ENCODE measurements at places on chromosomes 1 and 21.

GRCh38 chr1:7352364-7352763 is 418.7 kb upstream of the VAMP3 start:
- DNase-seq, result no peak

DNA sequence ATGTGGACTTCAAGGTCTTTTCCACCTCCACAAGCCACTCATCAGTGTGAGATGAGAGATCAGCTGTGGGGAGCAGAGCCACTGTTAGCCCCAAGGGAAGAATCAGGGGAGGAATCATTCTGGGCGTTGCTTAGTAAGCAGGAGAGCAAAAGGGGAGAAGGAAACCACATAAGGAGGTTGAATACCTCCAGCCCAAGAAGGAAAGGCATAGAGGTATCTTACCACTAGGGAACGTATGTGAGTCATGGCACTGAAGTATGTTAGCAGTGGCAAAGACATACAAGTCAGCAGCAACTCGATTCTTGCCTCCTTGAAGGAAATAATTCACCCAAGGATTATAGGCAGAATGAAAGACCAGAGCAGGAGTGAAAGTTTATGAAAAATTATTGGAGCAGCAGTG is 31.6 kb upstream of the SLC5A9 start:
- DNase-seq, result no peak

GRCh38 chr1:183069562-183070216 is 46.5 kb downstream of the LAMC1 start:
- DNase-seq, result no peak

DNA sequence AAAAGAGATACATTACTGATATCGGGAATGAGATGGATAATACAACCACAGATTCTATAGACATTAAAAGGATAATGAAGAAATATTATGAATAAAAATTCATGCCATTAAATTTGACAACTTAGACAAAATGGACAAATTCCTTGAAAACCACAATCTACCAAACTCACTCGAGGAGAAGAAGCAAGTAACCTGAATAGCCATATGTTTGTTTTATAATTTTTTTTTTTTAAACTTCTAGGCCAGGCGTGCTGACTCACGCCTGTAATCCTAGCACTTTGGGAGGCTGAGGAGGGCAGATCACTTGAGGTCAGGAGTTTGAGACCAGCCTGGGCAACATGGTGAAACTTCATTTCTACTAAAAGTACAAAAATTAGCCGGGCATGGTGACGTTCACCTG is 327.9 kb downstream of the VAV3 start:
- DNase-seq, result no peak

DNA sequence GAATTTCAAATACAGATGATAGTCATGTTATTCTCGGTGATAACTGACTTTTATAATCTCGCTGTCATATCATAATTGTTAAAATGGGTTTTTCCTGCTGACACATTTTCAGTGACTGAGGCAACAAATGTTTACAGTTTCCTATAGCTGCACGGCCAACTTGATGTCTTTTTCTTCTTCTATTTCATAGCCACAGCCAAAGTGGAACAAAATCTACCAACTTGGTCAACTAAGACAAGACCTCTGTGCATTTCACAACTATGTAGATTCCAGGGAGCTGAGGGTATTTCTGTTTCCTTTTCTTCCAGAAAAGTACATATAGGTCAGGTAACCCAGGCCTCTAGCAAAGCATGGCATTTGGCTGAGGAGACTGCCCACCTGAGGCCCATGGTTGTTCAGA is 10.4 kb upstream of the AHCYL1 start:
- no peak for DNase-seq

- DNase-seq, result no peak
These were observed 7.6 kb downstream of the FAM151A start for GRCh38 chr1:54615531-54616279.

DNA sequence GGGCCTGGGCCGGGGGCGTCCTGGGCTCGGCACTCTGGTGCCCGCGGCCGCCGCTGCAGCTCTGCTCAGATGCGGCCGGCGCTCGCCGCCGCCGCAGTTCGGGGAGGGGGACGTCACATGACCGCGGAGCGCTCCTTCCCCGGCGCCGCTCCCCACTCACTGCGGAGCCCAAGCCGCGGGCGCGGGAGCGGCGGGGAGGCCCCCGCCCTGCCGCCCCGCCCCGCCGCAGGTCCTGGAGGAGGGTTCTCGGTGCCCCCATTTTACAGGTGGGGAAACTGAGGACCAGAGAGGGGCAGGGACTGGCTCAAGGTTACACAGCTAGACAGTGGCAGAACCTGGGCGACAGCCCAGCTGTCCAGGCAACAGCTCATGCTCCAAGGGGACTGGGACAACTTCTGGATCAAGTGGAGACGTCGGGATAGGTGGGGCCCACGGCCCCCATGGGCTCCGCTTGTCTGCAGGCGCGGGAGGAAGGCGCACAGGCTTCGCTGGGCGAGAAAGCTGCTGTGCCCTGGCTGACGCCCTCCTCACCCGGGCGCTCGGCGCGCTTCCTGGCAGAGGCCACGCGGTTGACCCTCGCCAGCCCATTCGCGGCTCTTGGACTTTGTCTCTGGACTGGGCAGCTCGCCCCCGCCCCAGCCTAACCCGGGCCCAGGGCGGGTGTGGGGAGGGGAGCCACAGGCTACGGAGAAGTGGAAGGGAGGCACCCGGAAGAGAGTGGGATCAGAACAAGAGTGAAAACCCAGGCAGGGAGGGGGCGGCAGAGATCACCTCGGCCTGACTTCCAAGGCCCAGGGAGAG is at the start of gene RAP1GAP:
Gene RAP1GAP, minus strand, starts transcription at position 100 of the 801 bp plus-strand sequence. CDS start 49,325 bp downstream, outside the sequence.
- DNase-seq, result no peak

DNA sequence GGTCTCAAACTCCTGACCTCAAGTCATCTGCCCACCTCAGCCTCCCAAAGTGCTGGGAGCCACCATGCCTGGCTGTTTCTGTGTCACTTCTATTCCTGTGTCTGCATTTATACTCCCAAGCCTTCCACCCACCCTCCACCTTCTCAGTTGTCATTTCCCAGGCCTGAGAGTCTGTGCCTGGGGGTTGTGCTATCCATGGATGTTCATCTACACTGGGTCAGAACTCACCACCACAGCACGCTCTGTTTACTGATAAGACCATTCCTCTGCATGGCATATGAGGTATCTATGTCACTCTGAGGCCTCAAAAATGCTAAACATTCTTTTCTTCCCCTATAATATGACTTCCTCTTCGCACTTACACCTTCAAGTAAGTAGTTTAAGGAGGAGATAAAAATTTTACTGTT is 6.1 kb downstream of the NENF start:
- DNase-seq, result no peak

- DNase-seq, result no peak
These were observed 69.3 kb downstream of the SLC25A24 start for GRCh38 chr1:108130794-108131193.

DNA sequence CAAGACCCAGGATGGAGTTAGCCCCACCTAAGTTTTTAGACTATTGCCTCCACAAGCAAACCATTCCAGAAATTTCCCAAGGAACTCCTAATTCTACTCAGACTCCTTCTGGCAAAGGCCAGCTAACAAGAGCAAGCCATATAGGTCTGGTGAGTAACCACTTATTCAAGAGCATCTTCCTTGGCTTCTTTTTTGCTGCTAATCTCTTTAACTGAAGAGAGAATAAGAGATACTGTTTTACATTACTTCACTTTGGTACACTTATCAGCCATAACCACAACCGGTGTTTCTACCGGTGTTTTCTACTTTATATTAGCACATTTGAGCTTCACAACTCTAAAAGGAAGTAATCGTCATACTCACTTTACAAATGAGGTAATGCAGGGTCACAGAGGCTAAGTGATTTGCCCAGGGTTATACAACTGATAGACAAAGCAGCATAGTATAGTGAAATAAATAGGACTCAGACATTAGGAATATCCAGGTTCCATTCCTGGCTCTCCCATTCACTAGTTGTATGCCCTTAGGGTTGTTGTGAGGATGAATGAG is 1.7 kb upstream of the EPS15 start:
- DNase-seq, result no peak

DNA sequence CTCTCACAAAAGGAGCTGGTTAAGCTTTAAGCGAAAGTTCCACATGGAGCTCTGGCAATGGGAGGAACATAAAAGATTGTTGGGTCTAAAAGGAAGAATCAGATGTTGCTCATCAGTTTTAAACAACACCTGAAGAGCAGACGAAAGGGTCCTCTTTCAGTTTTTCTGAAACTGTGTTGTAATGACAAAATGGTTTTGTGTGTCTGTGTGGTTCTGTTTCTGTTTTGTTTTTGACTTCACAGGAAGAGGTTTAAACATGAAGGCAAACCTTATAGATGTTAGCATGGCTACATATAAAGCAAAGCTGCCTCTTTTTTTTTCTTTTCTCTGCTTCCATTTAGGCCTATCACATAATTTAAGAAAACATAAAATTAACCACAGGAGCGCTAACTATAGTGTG is 136.1 kb downstream of the ZP4 start:
- no peak for DNase-seq

DNA sequence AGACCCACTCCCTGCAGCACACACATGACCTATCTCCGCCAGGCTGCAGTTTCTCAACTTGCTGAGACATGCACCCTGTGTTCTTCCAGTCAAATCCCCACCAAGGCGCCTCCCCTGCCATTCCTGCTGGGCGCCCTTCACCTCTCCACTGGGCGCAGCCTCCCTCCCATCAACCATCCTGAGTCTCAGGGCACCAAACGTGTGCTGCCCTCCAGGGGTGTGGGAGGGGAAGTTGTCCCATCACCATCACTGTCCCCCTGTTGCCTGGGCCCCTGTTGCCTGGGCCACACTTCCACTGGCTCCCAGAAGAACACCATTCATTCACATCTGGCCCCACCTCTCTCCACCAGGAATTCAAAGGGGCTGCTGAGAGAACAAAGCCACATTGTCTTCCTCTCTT is 44.9 kb upstream of the EFHD2 start:
- DNase-seq, result no peak

DNA sequence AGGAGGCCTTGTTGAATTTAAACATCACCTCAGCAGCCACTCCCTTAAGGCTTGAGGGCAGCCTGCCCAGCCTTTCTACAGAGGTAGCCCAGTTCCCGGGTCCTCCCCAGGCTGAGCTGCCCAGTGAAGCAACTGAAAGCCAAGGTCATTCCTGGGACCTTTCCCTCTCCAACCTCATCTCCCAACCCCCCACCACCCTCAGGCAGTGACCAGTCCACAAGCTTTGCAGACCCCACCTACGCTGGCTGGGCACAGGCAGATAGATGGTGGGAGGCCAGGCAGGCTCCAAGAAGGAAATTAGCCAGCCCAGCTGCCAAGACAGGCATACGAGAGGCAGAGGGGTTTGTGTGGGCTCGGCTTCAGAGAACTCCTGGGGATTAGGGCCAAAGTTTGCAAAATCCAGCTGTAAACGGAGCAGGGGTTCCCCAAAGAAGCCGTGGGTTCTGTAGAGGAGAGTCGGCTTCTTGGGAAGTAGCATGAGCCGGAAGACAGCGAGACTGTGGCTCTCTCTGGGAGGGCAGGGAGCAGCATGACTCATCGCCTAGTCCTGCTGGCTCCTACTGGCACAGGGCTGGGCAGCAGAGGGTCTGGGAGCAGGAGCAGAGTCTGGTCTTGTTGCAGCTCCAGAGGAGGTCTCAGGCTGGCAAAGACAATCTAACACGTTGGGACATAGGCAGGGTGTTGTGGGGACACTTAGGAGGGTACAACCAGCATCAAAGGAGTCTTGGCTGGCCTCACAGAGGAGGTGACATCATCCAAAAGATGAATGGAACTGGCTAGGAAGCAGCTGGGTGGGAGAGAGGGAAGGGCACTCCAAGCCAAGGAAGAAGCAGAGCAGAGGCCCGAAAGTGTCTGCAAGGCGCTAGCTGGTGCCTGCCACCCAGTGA is 2.8 kb upstream of the ZC3H12A start:
- no peak for DNase-seq

DNA sequence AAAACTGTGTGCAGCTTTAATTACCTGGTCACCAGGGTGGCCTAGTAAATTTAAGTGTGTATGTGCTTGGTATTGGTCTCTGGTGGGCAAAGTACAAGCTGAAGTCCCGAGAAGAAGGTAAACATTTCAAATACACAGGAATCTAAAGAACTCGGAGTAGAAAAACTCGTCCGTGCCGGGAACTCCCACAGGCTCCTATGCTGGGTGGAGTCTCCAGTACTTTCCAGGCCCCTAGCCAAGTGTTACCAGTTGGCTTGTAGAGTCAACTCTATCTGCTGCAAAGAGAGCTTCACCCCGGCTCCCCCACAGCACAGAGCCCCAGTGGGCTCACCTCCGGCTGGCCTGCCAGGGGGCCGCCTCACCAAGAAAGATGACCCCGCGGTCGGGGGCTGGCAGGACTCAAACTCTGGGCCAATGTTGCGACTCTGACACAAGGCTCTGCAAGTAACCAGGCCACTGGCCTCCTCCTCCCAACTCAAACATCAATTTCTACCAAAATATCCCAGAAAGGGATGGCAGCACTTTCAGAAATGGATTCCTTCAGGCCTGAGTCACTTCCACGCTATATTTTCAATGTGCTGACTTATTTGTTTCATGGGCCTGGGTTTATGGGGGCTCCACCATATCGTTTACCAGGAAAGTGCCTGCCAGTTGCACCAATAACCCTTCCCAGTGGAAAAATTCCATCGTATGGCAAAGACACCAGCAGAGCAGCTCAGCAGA is 73.9 kb downstream of the SLC66A1 start:
- DNase-seq, result no peak
